ENCODE measurements at places on chromosomes 11 and 22.
A peak's percentile ranks its signal among the peaks of the same experiment; 100 is the strongest.

- H3K27ac ChIP-seq, result no peak overlapping the region
- no peaks in the 10 kb centered on the region for H3K27me3 ChIP-seq
- no peaks in the 10 kb centered on the region for H3K4me1 ChIP-seq
Measured at GRCh38 chr11:42239188-42239587, 779.7 kb upstream of the LRRC4C start.

DNA sequence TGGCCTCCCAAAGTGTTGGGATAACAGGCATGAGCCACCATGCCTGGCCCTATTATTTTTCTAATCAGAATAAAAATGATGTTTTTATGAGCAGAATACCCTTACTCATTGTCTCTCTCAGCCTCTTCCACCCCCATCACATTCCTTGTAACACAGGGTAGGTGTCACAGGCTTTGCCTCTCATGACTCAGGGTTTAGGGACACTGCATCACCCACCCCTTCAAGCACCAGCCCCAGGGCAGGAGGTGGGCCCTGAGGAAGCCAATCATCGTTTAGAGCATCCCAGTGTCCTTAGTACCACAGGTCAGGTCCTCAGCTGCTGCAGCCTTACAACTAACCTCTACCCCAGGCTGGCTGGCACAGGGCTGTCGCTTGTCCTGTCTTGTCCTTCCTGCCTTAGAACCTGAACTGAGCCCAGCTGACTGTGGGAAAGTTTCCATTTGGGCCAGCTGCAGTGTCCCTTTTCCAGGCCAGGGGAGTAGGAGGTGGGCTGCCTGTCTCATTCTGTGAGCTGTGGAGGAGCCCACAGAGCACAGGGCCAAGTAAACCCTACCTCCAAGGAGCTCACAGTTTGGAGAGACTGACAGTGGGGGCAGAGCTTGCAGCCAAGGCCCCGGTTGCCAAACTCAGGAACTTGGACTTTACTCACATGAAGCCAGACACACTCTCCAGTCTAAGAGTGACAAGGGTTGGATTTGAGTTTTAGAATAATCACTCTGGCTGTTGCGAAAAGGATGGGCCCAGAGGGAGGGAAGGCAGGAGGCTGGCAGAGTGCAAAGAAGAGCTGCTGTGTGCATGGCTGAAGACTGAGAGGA is 19.5 kb upstream of the UVRAG start:
- H3K4me1 ChIP-seq, result peaks cover 8% of the 10 kb centered on the region
- no peak for DNase-seq
- no peak overlapping the region for H3K4me3 ChIP-seq
- no peak overlapping the region for H3K27ac ChIP-seq
- H3K36me3 ChIP-seq, result no peaks in the 10 kb centered on the region
- H3K27me3 ChIP-seq, result no peaks in the 10 kb centered on the region

DNA sequence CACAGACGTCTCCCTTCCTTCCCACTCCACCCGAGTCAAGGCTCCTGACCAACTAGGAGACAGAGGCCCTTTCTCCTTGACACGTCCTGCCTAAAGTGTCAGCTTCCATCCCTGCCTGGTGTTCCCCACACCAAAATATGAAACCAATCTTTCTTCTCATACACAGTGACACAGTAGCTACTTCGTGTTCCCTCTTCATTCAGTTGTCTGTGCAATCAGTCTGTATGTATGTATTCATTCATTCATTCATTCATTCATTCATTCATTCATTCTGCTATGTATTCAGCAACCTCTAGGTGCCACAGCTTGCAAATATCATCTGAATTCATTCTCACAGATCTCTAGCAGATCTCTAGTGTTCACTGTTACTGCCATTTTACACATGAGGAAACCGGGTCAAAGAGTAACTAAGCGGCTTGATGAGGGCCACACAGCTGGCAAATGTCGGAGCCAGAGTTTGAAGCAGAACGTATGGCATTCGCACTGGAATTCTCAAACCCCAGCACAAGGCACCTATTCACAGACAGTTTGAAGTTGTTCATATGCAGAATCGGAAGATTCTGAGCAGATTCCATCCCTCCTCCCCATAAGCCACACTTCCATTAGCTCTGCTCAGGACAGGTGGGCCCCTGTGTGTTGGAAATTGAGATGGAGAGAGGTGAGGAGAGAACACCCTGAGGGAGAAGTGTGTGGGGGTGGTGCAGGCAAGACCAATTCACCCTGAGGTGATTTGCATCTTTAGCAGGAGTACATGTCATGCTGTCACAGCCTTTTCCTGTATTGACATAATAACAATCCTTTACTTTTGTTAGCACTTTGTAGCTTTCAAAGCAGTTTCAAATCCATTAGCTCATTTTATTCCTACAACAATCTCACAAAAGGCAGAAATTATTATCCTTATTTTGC is 275.7 kb downstream of the ST3GAL4 start:
- no peak for DNase-seq
- H3K4me3 ChIP-seq, result no peak overlapping the region
- peaks cover 9% of the 10 kb centered on the region for H3K4me1 ChIP-seq
- no peaks in the 10 kb centered on the region for H3K27me3 ChIP-seq
- H3K27ac ChIP-seq, result no peak overlapping the region

- no peak for DNase-seq
- H3K36me3 ChIP-seq, result no peaks in the 10 kb centered on the region
- H3K27ac ChIP-seq, result no peak overlapping the region
Measured at GRCh38 chr22:20240447-20240764, 27.7 kb downstream of the RTN4R start.

- H3K27me3 ChIP-seq, result no peaks in the 10 kb centered on the region
- peak; percentile 93 for DNase-seq
- no peak overlapping the region for H3K4me3 ChIP-seq
- no peaks in the 10 kb centered on the region for H3K4me1 ChIP-seq
- no peak overlapping the region for H3K27ac ChIP-seq
Measured at GRCh38 chr11:66579017-66579606, 10.7 kb upstream of the CTSF start.

DNA sequence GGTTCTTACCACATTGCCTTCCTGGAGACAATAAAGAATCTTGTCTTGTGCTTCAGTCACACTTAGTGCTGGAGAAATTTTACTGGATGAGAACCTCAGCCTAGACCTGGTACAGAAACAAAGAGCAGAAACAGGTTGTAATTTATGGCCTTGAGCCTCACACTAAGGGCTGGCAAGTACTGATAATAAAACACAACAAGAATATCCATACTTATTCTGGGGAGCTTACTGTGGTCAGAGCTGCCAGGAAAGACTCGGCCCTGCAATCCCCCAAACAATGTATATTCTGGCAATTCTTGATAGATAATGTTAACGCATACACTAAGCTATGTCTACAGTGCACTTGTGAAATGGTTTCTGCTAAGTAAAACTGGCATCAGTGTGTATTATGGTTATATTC is 9.7 kb downstream of the SNX19 start:
- H3K27ac ChIP-seq, result no peak overlapping the region
- peaks cover 8% of the 10 kb centered on the region for H3K36me3 ChIP-seq
- no peak for DNase-seq
- no peaks in the 10 kb centered on the region for H3K27me3 ChIP-seq

DNA sequence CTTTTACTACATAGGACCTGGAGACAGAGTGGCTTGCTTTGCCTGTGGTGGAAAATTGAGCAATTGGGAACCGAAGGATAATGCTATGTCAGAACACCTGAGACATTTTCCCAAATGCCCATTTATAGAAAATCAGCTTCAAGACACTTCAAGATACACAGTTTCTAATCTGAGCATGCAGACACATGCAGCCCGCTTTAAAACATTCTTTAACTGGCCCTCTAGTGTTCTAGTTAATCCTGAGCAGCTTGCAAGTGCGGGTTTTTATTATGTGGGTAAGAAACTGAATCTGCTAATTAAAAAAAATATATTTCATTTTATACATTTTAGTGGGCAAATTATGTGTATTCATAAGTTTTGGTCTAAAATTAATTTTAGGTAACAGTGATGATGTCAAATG is 7.8 kb downstream of the BIRC3 start:
- no peak overlapping the region for H3K27ac ChIP-seq
- H3K4me1 ChIP-seq, result peaks cover 5% of the 10 kb centered on the region
- H3K4me3 ChIP-seq, result no peak overlapping the region
- no peaks in the 10 kb centered on the region for H3K36me3 ChIP-seq
- no peaks in the 10 kb centered on the region for H3K27me3 ChIP-seq
- no peak for DNase-seq

- H3K27ac ChIP-seq, result peak overlapping the region; percentile 66
- peak overlapping the region; percentile 77 for H3K4me3 ChIP-seq
- H3K4me1 ChIP-seq, result peaks cover 26% of the 10 kb centered on the region
Measured at GRCh38 chr11:72781313-72782080, 12.3 kb downstream of the STARD10 start.

- H3K36me3 ChIP-seq, result no peaks in the 10 kb centered on the region
- peak overlapping the region; percentile 70 for H3K27ac ChIP-seq
- H3K27me3 ChIP-seq, result no peaks in the 10 kb centered on the region
- peak overlapping the region; percentile 21 for H3K4me3 ChIP-seq
- peaks cover 9% of the 10 kb centered on the region for H3K4me1 ChIP-seq
- DNase-seq, result peak; percentile 69
Measured at GRCh38 chr22:27377501-27378295, 423.9 kb downstream of the MN1 start.

DNA sequence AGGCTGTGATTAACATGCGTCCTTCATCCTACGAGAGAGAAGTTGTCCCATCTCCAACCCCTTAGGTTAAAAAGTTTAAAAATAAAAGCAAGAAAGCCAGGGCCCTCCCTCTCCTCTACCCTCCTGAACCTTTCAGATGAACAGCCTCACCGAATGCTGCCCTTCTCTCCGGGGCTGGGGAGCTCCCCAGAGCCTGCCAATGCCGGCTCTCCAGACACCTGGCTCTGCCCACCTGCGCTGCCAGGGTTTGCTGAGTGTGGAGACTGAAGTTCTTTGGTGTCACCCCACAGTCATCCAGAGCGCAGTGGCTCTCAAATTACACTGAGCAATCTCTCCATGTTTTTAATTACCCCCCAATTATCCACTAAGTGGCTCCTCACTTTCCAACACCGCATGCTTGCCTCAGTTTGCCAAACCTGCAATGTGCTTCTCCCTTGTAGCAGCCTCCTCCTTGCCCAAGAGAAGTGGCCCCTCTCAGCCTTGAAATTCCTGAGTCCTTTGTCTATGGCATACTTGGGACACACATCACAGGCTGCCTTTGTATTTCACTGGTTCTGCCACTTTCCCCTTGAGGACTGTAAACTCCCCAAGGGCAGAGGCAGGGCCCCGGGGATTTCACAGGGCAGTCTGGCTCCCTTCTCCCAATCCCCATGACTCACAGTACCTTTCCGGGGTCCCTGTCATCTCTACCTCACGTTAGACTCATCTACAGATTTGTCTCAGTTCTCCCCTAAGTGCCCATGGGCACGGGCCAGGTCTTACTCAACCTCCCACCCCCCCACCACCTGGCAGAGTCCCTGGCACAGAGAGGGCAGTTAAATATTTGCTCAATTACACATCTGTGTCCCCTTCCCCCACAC is 2.0 kb downstream of the MYH9 start:
- DNase-seq, result peak; percentile 92
- no peaks in the 10 kb centered on the region for H3K27me3 ChIP-seq

GRCh38 chr11:65968600-65969482 is 7.3 kb downstream of the SART1 start:
- no peaks in the 10 kb centered on the region for H3K4me1 ChIP-seq
- no peaks in the 10 kb centered on the region for H3K27me3 ChIP-seq
- peaks cover 5% of the 10 kb centered on the region for H3K36me3 ChIP-seq
- DNase-seq, result no peak
- H3K27ac ChIP-seq, result no peak overlapping the region

GRCh38 chr22:42142771-42143461 is 12.3 kb upstream of the CYP2D6 start:
- H3K27ac ChIP-seq, result no peak overlapping the region
- H3K4me1 ChIP-seq, result no peaks in the 10 kb centered on the region
- H3K36me3 ChIP-seq, result no peaks in the 10 kb centered on the region
- H3K4me3 ChIP-seq, result no peak overlapping the region
- H3K27me3 ChIP-seq, result no peaks in the 10 kb centered on the region

- no peaks in the 10 kb centered on the region for H3K4me1 ChIP-seq
- no peaks in the 10 kb centered on the region for H3K36me3 ChIP-seq
- no peaks in the 10 kb centered on the region for H3K27me3 ChIP-seq
- no peak for DNase-seq
- no peak overlapping the region for H3K27ac ChIP-seq
Measured at GRCh38 chr22:46619240-46619829, 851 bp upstream of the GRAMD4 start.

GRCh38 chr11:86108191-86108590 is 39.3 kb upstream of the PICALM start:
- H3K27ac ChIP-seq, result no peak overlapping the region
- DNase-seq, result no peak
- H3K4me1 ChIP-seq, result no peaks in the 10 kb centered on the region
- H3K36me3 ChIP-seq, result no peaks in the 10 kb centered on the region
- no peak overlapping the region for H3K4me3 ChIP-seq
- H3K27me3 ChIP-seq, result no peaks in the 10 kb centered on the region

GRCh38 chr11:1054143-1055108 is 17.9 kb upstream of the MUC6 start:
- H3K4me1 ChIP-seq, result peaks cover 5% of the 10 kb centered on the region
- no peak overlapping the region for H3K4me3 ChIP-seq
- DNase-seq, result peak; percentile 16
- no peaks in the 10 kb centered on the region for H3K27me3 ChIP-seq

- H3K27me3 ChIP-seq, result no peaks in the 10 kb centered on the region
- DNase-seq, result no peak
- H3K36me3 ChIP-seq, result no peaks in the 10 kb centered on the region
- peaks cover 4% of the 10 kb centered on the region for H3K4me1 ChIP-seq
Measured at GRCh38 chr11:118792570-118793124, 1.7 kb upstream of the DDX6 start.

- no peaks in the 10 kb centered on the region for H3K4me1 ChIP-seq
- peaks cover 3% of the 10 kb centered on the region for H3K36me3 ChIP-seq
- no peak overlapping the region for H3K4me3 ChIP-seq
- DNase-seq, result no peak
Measured at GRCh38 chr11:9687711-9688477, 24.0 kb downstream of the SWAP70 start.

GRCh38 chr11:117185736-117186430 is 7.3 kb downstream of the SIDT2 start:
- no peak overlapping the region for H3K4me3 ChIP-seq
- H3K4me1 ChIP-seq, result peaks cover 20% of the 10 kb centered on the region
- no peak overlapping the region for H3K27ac ChIP-seq
- H3K36me3 ChIP-seq, result peaks cover 41% of the 10 kb centered on the region
- H3K27me3 ChIP-seq, result no peaks in the 10 kb centered on the region

- DNase-seq, result peak; percentile 96
- no peaks in the 10 kb centered on the region for H3K27me3 ChIP-seq
- H3K4me1 ChIP-seq, result no peaks in the 10 kb centered on the region
- H3K4me3 ChIP-seq, result peak overlapping the region; percentile 57
Measured at GRCh38 chr11:46392421-46393230, 1.1 kb upstream of the CHRM4 start.

GRCh38 chr11:70876685-70877084 is 375.7 kb downstream of the SHANK2 start:
- no peaks in the 10 kb centered on the region for H3K36me3 ChIP-seq
- H3K4me1 ChIP-seq, result no peaks in the 10 kb centered on the region
- no peak overlapping the region for H3K27ac ChIP-seq
- no peak overlapping the region for H3K4me3 ChIP-seq

- H3K4me1 ChIP-seq, result no peaks in the 10 kb centered on the region
- H3K36me3 ChIP-seq, result no peaks in the 10 kb centered on the region
- H3K27me3 ChIP-seq, result no peaks in the 10 kb centered on the region
- no peak overlapping the region for H3K4me3 ChIP-seq
Measured at GRCh38 chr11:121715405-121715804, 262.6 kb upstream of the SORL1-AS1 start.

- H3K27me3 ChIP-seq, result no peaks in the 10 kb centered on the region
- no peaks in the 10 kb centered on the region for H3K4me1 ChIP-seq
- DNase-seq, result no peak
- no peak overlapping the region for H3K4me3 ChIP-seq
Measured at GRCh38 chr11:58926695-58927094, 12.6 kb upstream of the GLYATL1 start.

- H3K4me1 ChIP-seq, result no peaks in the 10 kb centered on the region
- DNase-seq, result no peak
- H3K27ac ChIP-seq, result no peak overlapping the region
- no peaks in the 10 kb centered on the region for H3K27me3 ChIP-seq
- no peak overlapping the region for H3K4me3 ChIP-seq
- no peaks in the 10 kb centered on the region for H3K36me3 ChIP-seq
Measured at GRCh38 chr11:32348502-32348901, 86.8 kb downstream of the WT1 start.

Measured in pancreas (tissue), 10 donors.